Activated CD4-positive, alpha-beta T cell treated with anti-CD3 and anti-CD28 coated beads, Interleukin-2, amount 50 U/mL, for 24 hours (primary cell): ENCODE measurements at places on chromosomes 2 and 18.

DNA sequence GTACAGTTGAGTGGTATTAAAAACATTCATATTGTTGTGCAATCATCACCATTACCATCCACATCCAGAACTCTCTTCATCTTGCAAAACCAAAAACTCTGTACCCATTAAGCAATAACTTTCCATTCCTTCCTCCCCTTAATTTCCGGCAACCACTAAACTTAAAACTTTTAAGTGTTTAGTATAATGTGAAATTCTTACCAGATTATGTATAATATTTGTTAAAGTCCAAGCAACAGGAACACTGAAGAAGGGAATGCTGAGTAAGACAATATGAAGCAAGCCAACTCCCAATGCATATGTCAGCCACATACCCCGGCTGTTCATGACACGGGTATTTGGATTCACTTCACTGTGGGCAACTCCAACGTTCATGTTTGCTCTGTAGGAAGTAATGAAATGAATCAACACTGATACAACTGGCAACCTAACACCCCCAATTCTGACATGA is 1.9 kb downstream of the ORMDL1 start:
- no peak for DNase-seq

DNA sequence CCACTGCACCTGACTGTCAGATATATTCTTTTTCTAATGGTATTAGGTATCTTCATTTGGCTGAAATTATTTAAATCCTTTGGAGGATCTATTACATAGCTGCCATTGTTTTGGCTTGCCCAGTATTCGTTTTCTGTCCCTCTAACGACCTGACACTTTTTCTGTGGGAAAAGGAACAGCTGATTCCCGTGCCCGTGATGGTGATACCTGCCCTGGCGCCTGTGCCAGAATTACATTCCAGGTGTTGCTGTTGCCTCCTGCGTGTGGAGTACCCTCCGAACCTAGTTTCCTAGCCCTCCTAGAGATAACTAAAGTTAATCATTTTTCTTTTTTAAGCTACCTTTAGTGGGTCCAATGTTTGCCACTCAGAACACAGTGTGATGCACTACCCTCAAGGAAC is 14.0 kb downstream of the HOXD1 start:
- no peak for DNase-seq

DNA sequence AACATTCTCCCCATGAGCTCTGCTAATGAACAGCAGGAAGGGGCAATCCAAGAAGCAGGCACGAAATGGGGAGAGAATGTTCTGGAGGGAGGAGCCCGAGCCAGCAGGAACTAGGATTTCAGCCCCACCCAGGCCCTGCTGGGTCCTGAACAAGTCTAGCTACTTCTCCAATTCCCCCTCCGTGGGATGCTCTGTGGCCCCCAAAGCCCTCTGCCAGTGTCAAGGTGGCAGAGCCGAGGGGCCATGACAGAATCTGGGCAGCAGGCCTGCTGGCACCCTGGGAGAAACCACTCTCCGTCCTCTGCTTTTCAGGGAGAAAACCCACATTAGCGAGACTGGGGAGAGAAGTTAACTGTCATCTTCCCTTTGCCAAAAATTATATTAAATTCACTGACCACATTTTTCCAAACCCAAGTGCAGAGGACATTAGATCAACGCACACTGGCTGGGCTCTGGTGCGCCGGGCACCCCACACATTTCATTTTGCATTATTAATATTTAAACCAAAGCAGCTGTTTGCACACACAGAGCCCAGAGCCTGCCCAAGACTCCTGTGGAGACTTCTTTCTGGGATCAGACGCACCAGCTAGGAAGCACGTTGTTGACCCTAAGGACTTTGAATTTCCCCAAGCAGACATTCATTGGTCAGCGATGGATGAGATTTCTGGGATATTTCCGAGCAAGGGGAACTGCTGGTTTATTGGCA is 80.2 kb upstream of the PKDCC start:
- no peak for DNase-seq

DNA sequence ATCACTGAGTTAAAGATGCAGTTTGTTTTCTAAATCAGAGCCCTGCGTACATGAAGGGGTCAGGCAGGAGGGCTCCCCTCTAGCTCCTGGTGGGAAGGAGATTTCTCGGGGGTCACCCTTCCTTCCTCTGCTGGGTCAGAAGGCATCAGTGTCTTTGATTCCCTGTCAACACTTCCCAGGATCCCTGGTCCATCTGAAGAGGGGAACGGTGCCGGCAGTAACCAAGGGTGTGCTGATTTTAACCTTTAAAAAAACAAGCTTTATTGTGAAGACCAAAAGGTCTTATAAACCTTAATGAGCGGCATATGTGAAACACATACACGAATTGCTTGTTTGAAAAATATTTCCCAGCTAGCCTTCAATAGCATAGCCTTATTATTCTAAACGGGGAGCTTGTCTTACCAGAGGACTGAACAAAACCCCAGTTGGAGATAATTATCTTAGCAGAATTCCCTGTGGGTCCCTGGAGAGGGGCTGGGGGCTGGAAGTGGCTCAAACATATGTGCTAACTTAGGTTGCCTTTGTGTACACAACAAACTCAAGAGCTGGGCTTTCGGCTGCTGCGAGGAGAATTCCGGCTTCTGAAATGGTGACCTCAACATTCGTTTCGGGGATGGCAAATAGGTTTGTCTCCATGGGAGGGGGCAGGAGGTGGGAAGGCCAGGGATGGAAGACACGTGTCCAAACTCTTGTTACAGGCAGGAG is 114.9 kb upstream of the MYCN start:
- DNase-seq = no peak

DNA sequence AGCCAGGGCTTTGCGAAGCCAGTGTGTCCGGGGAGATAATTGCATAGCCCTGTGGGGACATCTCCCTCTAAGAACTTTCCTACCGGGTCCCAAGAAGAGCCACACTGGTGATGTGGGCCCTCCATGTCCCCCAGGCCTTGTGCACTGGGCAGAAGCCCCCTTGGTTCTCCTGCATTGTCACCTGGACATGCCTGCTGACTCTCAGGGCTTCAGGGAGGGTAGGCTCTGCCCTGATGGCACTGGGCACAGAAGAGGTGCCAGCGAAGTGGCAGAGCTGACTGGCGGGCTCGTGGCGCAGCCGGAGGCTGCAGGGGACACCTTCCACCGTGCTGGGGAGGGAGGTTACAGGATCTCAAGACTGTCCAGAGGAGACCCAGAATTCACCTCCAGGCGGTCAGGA is 28.3 kb downstream of the GLI2 start:
- DNase-seq = no peak

GRCh38 chr2:159202568-159203071 is 83.9 kb downstream of the WDSUB1 start:
- no peak for DNase-seq
